ENCODE measurements at places on chromosomes 6 and 20.

DNA sequence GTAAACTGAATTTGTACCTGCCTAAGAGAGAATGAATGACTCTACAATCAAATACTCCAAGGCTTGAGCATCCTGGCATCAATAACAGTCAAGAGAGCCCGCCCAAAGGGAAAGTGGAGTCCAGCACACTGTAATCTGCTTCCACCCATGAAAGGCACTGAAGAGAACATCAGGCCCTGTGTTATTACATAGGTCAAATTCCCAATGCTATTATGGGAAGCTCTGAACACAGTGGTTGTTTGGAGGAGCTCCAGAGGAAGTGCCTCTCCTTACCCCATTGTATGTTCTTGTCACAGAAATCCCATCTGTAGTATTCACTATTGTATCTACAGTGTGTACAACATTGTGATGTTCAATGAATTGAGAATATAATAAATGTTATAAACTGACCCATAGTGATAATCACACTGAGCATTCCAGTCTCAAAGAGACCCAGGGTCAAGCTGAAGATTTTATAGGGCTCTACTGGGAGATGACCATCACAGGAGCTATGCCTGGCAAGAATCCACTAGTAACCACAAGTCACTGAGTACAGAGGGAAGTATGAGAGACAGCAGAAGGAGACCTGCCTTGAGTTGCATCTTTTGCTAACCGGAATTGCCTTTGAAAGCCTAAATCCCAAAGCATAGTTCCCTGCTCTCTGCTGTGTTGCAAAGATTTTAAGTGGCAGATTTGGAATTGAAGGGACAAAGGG, 446.7 kb downstream of the GJA1 start:
- no peak for DNase-seq

GRCh38 chr6:87066449-87067333, 28.2 kb downstream of the CGA start:
- no peak for DNase-seq

DNA sequence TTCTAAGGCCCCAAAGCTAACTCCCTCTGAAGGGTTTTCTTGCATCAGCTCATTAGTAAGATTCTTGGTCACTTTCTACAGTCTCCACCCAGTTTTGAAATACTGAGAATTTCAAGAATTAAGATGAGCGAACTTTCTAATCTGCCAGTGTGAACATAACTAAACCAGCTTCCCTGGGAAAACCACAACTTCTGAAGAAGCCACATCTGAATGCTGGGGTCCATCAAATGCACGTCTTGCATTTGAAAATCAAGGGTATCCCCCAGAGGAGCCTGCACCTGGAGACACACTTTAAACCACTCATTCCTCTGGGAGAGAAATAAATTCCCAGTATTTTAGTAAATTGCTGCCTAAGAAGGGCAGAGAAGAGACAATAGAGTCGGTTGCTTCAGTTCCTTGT, 292.1 kb upstream of the CDH4 start:
- no peak for DNase-seq

- no peak for DNase-seq
Measured at GRCh38 chr20:48181261-48181935, 396.1 kb upstream of the SULF2 start.

GRCh38 chr20:44040202-44040915, 125.7 kb downstream of the TOX2 start:
- DNase-seq: no peak

GRCh38 chr20:32945710-32946221, 58.5 kb downstream of the SUN5 start:
- DNase-seq: no peak

GRCh38 chr20:50762435-50763220, 31.2 kb downstream of the PARD6B start:
- DNase-seq: no peak

DNA sequence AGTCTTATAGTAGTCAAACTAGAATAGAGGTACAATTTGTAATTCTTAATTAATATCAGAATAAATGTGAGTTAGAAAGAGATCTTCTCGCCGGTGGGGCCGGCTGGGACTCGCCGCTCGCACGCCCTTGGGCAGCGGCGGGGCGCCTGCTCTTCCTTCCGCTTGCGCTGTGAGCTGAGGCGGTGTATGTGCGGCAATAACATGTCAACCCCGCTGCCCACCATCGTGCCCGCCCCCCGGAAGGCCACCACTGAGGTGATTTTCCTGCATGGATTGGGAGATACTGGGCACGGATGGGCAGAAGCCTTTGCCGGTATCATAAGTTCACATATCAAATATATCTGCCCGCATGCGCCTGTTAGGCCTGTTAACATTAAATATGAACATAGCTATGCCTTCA, 123.7 kb upstream of the OGFRL1 start:
- DNase-seq: no peak

GRCh38 chr20:63125838-63126601, 89.9 kb downstream of the YTHDF1 start:
- DNase-seq: no peak

GRCh38 chr6:136435101-136435500, 115.1 kb downstream of the MAP7 start:
- no peak for DNase-seq

GRCh38 chr6:27148404-27148795, 99.1 kb upstream of the PRSS16 start:
- DNase-seq: no peak

GRCh38 chr6:149913085-149913484, 9.8 kb downstream of the RAET1G start:
- no peak for DNase-seq

GRCh38 chr6:47254906-47255305, 54.8 kb downstream of the TNFRSF21 start:
- DNase-seq: no peak

- DNase-seq: no peak
Measured at GRCh38 chr6:130882370-130882769, 55.2 kb downstream of the SMLR1 start.

- DNase-seq: no peak
Measured at GRCh38 chr6:34248198-34248726, 544 bp downstream of the SMIM29 start.

DNA sequence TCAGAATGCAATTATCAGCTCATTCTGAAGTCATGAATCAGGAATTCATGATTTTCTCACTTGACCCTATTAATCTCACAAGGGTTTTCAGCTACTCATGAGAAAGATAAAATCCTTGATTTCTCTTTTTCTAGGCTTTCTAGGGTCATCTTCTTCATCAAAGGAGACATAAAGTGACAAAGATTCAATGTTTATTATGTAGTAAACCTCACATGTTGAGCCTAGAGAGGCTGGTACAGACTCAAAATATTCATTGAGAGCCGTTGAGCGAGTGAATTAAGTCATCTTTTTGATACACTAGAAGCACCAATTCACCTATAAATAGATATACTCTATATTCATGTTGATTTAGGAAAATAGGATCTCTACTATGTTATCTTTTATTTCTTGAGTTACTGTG, 104.8 kb upstream of the TRAF3IP2 start:
- DNase-seq: no peak

- DNase-seq: no peak
Measured at GRCh38 chr20:61744691-61745396, 320.8 kb downstream of the TAF4 start.

DNA sequence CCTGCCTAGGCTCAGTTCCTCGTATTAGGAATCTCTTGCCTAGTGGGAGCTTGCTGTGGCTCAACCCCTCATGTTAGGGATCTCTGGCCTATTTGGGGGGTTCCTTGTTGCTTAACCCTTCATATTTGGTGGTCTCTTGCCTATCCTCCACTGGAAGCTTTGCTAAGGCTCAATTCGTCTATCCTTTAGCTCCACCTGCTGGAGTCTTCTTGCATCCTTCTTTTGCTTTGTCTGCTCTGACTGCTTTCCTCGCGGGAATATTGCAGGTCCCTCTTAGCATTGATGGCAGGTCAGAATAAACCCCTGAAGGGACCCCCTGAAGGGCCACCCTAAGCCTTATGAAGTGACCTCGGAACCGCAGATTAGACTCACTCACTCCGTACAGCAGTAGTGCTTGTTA, 203.0 kb upstream of the TBX18 start:
- no peak for DNase-seq

DNA sequence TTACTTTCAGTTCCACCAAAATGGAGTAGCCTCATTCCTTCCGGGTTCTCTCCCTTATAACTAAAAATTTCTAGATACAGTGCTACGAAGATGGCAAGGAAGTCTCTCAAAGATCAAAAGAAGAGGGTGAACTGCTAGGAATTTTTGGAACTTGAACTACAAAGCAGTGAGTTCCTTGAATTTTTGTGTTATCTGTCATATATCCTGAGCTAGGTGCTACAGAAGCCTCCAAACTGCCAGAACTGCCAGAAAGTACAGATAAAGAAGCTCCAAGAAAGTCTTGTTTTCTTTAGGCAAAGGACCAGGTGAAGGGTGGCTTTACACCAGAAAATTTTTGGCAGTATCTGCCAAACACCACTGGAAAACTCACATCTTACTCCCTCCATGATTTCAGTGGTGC, 218.8 kb upstream of the FLRT3 start:
- no peak for DNase-seq

GRCh38 chr20:63664861-63665594, 6.9 kb downstream of the RTEL1 start:
- no peak for DNase-seq

- no peak for DNase-seq
Measured at GRCh38 chr20:3479025-3479424, 8.2 kb downstream of the ATRN start.

GRCh38 chr6:39330057-39330456, 7.6 kb upstream of the KCNK16 start:
- no peak for DNase-seq

DNA sequence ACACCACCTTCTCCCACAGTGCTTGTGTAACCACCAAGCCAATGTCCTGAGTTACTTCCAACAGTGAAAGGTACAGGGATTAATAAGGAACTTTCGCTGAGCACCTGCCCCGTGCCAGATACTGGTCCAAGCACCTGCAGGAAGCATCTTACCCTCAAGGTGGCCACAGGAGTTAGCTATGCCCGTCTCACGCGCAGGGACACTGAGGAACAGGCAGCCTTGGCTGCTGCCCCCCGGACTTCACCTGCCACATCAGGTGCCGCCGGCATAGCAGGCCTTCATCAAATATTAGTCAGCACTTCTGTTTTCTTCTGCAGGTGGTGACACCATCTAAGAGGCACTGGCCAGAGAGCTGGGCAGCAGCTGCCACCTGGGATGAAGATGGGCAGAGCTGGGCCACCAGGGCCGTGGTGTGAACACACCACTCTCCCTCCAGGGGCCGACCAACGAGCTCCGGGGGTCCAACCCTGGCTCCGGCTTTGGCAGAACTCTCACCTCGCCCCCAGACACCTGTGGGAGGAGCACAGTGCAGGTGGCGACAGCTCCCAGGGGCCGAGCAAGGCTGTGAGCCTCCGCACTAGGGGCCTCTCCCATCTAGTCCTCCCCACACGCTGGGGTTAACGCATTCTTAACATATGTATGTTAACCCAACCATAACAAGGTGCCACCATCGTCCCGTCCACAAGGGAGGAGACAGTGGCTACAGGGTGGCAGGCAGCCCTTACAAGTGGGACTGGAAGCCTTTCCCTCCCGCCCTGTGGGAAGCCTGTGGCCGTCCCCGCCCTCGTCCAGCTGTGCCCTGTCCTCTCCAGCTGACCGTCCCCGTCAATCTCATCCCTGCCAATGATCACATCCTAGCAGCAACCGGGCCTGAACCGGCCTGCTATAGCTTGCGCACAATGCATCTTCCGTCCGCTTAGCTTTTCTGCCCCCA, 2.9 kb upstream of the PPDPF start:
- DNase-seq: no peak

- no peak for DNase-seq
Measured at GRCh38 chr6:139290787-139291311, 949 bp downstream of the TXLNB start.

- no peak for DNase-seq
Measured at GRCh38 chr6:169785566-169785965, 34.1 kb downstream of the ERMARD start.

GRCh38 chr6:100335991-100336390, 128.7 kb downstream of the SIM1 start:
- no peak for DNase-seq

DNA sequence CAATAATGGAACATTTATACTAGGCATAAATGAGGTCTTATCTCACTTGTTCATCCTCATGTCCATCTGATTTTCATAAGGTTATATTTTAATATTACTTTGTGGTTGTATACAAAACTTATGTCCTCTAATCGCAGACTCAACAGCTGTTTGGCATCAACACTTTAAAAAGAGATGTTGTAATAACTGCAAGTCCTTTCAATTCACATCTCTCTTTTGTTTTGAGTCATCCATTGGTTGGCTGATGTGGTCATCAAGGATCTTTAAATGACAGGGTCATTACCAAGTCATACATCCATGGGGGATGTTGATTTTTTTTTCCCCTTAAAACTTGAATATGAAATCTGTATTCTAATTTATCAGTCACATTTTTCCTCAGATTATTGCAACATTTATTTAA, 299.4 kb upstream of the NRSN1 start:
- DNase-seq: no peak

DNA sequence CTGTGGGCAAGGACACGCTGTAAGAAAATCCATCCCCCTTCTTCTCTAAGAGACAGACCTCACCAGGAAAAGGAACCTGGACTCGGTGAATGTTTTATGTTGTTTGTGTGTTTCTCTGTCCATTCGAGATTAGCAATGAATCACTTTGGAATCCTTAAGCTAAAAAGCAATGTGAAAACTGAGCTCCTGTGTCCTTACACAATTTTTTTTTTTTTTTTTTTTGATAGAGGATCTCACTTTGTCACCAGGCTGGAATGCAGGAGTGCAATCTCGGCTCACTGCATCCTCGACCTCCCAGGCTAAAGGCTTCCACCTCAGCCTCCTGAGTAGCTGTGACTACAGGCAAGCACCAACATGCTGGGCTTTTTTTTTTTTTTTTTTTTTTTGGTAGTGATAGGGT, 32.1 kb downstream of the BFSP1 start:
- no peak for DNase-seq

GRCh38 chr6:37005827-37006567, 542 bp downstream of the FGD2 start:
- no peak for DNase-seq

Data from stimulated activated CD8-positive, alpha-beta memory T cell treated with anti-CD3 and anti-CD28 coated beads, Interleukin-15, amount 100 ng/mL, for 4 hours (primary cell).